Retinal pigment epithelial cell (primary cell): ENCODE measurements at places on chromosomes 2 and 18.

GRCh38 chr2:45567974-45568789 is 42.9 kb downstream of the SRBD1 start:
- no peak for DNase-seq

- no peak for DNase-seq
Measured at GRCh38 chr18:38297910-38298309, 732.3 kb upstream of the CELF4 start.

DNA sequence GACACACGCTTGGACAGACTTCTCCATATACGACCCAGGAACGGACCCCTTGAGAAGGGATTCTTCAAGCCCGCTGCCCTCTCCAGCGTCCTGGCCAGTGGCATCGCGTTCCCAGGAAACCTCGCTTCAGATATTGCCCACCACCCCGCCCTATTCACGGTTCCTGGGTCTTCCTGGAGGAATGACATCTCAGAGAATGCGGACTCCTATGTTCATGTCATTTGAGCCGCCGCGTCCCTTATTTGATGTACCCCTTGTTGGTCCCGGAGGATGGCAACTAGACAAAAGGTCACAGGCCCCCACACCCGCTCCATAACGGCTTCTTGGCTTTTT is 588 bp upstream of the CCDC93 start:
- no peak for DNase-seq

DNA sequence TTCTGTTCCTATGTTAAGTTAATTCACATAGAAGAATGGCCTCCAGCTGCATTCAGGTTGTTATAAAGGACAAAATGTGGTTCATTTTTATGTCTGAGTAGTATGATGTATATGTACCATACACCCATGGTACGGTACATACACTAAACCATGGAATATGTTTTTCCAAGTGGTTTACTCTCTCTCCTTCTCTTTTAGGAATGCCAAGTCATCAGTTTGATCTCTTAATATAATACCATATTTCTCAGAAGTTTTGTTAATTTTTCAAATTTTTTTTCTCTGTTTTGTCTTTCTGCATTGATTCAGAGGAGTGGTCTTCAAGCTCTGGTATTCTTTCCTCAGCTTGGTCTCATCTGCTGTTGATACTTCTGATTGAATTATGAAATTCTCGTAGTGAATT is 230.9 kb downstream of the DSEL start:
- no peak for DNase-seq

- no peak for DNase-seq
Measured at GRCh38 chr2:10883801-10884478, 27.8 kb upstream of the KCNF1 start.

DNA sequence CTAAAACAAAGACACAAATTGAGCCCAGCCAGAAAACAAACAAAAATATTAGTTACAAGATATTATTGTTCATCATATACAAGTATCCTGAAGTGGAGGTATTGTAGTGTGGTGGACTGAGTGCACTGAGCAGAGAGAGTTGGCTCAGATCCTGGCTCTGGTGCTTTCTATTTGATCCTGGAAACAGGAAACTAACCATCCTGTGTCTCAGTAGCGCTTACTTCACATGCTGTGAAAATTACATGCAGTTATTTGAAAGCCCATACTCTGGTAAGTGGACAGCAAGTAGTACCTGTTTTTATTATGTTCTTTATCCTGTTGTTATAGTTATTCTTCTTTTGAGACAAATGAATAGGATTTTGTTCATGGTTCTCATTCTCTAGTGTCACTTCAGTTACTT is 84.3 kb upstream of the CRIM1 start:
- DNase-seq = no peak

- DNase-seq = no peak
Measured at GRCh38 chr2:28915939-28916338, 21.5 kb downstream of the WDR43 start.

- DNase-seq = no peak
Measured at GRCh38 chr2:11665510-11666362, 4.3 kb downstream of the NTSR2 start.

DNA sequence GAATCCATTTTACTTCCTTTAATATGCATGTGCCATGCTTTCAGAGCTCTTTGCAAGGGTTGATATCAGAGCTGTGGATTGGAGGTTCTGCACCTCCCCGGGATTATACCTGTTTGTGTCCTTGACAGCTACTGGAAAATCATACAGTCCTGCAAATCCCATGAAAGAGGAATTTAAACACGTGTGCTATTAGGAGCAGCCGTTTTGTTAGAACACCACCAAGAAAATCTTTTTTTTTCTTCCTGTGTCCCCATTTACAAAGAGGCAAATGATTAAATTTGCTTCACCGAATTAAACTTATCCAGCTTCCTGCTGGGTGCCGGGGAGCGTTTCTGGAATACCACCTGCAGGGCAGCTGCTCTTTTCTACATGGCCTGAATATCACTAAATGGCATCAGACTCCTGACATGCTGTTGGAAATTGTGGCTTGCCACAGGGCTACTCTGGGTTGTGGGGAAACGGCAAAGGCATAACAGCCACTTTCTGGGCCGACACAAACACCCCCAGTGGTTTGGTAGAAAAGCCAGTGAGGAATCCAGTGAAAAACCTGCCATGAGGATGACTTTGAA is 23.4 kb upstream of the SOX11 start:
- no peak for DNase-seq

DNA sequence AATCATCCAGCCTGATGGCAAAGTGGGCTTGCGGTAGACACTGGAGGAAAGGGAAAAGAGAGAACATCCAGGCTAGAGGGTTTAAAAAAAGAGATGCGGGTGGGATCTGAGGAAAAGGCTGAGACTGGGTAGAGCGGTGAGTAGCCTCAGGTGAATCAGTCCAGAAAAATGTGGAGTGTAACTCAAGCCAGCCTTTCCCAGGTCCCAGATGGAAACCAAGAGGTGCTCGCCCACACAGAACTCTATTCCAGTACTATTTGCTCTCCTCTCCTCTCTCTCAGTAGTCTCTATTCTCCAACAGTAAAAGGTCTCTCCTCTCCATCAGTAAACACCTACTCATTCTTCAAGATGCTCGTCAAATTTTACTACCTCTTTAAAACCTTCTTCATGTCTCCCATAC is 38.3 kb upstream of the NRP2 start:
- no peak for DNase-seq

DNA sequence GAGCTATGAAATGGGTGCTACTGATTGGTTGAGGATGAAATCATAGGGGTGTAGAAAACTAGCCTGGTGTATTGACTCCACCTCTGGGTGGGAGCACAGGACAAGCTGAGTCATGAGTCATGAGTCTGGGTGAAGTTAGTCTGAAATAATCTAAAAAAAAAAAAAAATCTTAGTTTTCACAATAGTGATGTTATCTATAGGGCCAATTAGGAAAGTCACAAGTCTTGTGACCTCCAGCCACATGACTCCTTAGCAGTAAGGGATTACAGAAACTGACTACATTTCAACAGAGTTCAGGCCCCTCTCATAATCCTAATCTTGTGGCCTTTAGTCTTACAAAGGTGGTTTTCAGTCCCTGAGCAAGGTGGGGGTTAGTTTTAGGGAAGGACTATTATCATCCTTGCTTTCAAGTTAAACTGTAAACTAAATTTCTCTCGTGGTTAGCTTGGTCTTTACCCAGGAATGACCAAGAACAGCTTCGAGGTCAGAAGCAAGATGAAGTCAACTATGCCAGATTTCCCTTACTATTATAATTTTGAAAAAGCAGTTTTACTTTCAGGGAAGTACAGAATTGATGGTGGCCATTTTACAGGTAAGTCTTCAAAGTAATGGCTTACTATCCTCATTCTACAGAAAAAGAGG is 338.0 kb upstream of the GYPC start:
- no peak for DNase-seq

DNA sequence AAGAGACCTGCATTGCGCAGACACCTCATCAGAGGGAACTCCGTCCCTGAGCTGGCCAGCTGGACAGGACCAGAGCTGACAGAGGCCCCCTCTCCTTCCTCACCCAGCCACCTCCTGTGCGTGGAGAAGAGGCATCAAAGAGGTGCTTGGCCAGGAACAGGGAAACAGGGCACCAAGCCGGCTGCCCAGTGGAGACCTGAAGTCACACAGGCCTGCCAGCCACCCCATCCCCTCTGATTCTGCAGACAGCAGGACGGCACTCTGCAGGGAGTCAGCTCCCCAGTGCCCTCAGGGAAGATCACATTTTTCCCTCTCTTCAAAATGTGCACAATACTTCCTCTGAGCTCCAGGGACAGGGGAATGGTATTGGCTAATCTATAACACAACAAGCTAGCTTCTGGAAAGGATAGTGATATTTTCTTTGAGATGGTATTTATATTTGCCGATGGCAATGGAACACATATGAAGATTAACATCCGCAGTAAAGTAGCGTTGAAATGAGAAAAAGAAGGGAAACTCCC is 30.5 kb downstream of the SLC1A4 start:
- DNase-seq = no peak

GRCh38 chr2:187307606-187308005 is 140.4 kb downstream of the CALCRL start:
- no peak for DNase-seq

- DNase-seq = no peak
Measured at GRCh38 chr2:215915441-215915840, 97.9 kb downstream of the MREG start.

- no peak for DNase-seq
Measured at GRCh38 chr2:152243761-152244640, 68.4 kb upstream of the STAM2 start.

DNA sequence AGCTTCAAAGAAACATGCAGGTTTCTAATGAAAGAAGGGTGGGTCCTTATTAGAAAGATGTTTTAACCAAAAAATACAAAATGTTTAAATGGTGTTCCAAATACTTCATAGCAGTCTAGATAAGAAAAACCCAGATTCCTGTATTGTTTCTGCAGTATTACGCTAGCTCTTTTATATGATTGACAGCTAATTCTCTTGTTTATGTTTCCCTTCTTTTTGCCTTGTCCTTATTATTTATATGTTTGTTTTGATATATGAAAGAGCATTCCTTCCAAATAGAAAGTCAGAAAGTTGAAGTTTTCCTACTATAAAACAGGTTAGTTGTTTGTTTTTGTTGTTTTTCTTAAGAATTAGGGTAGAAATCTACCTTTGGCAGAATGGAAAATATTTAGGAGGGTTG is 41.1 kb upstream of the PNPT1 start:
- DNase-seq = no peak

DNA sequence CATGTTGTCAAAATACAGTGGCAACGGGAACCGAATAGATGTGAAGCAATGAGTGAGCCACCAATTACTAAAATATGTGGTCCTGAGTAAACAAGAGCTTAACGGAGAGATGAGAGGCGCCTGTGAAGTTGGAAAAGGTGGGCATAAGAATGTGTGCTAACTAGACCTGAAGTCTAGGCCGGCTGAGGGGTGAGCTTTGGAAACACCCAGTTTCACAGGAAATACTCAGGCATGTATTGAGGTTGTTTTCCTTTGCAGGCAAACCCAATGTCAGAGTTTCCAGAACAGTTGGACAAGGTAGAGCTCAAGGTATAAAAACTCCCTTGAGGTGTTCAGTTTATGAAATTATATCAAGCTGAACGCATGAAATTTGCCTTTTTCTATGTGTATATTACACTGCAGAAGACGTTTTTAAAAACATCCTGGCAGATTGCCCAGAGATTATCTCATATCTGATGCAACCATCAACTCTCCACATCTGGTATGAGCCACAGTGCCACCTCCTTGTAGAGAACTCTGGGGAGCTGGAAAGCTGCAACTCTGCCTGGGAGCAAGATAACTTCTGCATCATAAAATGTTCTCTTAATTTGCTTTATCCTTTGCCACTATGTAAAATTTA is 3.9 kb upstream of the WDSUB1 start:
- no peak for DNase-seq

- DNase-seq = no peak
Measured at GRCh38 chr2:26245810-26246209, 1.1 kb downstream of the HADHB start.

DNA sequence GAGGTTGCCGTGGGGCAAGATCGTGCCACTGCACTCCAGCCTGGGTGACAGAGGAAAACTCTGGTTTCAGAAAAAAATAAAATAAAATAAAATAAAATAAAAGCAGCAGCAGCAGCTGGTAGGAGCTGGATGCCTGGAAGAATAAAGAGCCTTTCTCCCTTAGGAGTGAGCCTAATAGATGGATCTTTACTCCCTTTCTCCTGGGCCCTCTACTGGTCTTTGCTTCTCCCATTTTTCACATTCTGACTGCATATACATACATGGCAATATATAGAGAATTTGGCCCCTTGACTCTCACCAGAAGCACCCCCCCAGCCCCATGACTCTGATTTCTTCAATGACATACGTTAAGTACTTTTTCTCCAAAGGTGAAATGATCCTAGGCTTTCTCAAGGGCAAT is 9.8 kb upstream of the MALT1 start:
- DNase-seq = no peak

- DNase-seq = no peak
Measured at GRCh38 chr2:200426754-200427153, 83.1 kb downstream of the KCTD18 start.

DNA sequence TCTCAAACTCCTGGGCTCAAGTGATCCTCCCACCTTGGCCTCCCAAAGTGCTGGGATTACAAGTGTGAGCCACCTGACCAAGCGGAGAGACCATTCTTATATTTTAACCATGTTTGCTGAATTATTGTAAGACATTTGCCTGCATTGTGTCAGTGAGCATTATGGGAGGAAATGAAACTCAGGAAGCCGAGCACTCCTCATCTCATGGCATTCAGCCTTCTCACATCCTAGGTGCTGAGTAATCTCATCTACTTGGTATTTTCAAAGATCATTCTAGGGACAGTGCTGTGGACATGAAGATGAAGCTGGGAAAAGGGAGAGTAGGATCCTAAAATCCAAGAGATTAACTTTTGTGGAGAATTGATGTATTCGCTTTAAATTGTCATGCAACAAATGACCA is 66.1 kb downstream of the NAPG start:
- no peak for DNase-seq

- no peak for DNase-seq
Measured at GRCh38 chr2:160941290-160941846, 218.9 kb upstream of the TANK start.

DNA sequence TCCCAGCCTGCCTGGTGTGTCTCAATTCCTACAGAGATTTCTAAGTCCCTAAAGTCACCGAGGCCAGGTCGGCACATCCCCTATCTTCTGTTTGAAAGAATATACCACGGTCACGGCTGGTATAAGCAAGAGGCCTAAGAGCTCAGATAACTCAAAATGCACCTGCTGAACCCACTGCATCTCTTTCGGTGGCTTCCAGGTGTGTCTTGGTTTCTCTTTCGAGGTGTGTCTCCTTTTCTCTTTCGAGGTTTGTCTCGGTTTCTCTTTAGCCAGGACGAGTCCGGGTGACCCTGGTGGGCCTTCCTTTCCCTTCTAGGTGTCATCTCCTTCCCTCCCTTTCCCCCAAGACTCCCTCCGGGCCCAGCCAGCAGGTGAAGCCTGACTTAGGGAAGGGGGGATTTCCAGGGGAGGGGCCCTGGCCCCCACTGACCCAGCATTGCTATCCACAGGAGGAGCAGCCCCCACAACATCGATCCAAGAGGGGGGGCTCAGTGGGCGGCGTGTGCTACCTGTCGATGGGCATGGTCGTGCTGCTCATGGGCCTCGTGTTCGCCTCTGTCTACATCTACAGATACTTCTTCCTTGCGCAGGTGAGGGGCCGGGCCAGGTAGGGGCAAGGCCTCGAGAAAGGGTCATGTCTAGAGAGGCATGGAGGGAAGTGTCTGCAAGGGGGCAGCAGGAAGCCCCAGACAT is 8.4 kb downstream of the ITM2C start:
- no peak for DNase-seq
